ENCODE measurements at places on chromosomes 2 and 18. TPM values are rescaled to one million over a fixed set of nuclear protein-coding genes. Genes with fewer than 3 reads are reported as not detected.

GRCh38 chr2:187440101-187440675 is 7.9 kb downstream of the CALCRL start:
- DNase-seq = no peak

GRCh38 chr2:157046396-157046795 is 211.1 kb upstream of the GALNT5 start:
- DNase-seq = no peak

The PROKR1 gene
- 0.08 TPM for polyA plus RNA-seq

- DNase-seq = no peak
Observed at GRCh38 chr2:26245810-26246209, 1.1 kb downstream of the HADHB start.

The NPHP1 gene
- polyA plus RNA-seq = 5.4 TPM

DNA sequence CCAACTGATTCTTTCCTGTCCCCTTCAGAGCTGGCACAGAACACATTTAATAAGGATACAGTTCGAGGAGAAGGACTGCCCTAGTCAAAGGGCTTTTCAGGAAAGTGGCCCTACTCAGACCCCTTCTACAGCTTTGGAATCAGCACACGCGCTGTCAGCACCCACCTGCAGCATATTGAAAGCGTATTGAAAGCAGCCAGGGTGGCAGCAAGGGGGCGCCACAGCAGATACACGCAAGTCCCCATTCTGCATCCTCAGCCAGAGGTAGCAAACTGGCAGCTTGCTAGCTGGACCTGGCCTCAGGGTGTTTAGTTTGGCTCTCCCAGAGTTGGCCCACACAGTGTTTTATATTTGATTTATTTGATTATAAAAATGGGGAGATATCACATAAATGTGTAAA is 101.0 kb upstream of the NT5C1B start:
- DNase-seq = no peak

The DNAJC5G gene
- 1.8 TPM for polyA plus RNA-seq

- DNase-seq = no peak
Observed at GRCh38 chr2:224910574-224910925, 131.7 kb downstream of the DOCK10 start.

DNA sequence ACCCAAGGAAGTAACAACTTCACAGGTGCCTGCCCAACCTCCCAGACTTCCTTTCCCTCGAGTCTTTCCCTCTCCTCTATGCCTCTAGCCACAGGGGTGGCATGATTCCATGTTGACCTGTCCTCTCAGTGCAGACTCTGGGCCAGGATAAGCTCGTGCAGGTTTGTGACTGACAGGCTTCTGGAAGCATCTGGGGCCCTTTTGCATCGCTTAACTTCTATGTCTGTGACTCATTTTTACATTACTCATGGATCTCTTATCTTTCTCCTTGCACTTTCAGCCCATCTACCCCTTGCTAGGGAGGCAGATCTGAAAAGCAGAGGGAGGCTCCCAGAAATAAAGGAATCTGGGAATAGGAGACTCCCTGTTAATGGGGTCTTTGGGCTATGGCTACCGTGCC is 98.5 kb upstream of the RIOK3 start:
- DNase-seq = no peak

GRCh38 chr2:227592694-227593387 is 5.9 kb upstream of the SCYGR2 start:
- DNase-seq = no peak

- no peak for DNase-seq
Observed at GRCh38 chr18:56142001-56142400, 496.4 kb downstream of the TXNL1 start.

GRCh38 chr2:230007931-230008707 is 60.6 kb downstream of the SLC16A14 start:
- peak; percentile 84 for DNase-seq

DNA sequence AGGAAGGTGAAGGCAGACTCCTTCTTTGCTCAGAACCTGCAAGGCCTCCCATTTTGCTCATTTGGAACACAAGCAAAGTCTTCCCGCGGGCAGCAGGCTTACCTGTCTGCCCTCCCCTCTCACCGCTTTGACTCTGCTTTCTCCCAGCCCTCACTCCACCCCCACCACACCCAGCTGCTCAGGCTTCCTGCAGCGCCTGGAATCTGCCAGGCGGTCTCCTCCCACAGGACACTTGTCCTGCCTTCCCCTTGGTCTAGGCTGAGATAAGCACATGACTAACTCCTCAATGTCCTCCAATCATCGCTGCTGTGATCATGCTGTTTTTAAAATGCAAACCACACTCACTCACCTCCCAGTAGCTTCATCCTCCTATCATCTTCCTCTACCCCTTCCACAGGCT is 430.0 kb downstream of the ZNF516 start:
- no peak for DNase-seq

DNA sequence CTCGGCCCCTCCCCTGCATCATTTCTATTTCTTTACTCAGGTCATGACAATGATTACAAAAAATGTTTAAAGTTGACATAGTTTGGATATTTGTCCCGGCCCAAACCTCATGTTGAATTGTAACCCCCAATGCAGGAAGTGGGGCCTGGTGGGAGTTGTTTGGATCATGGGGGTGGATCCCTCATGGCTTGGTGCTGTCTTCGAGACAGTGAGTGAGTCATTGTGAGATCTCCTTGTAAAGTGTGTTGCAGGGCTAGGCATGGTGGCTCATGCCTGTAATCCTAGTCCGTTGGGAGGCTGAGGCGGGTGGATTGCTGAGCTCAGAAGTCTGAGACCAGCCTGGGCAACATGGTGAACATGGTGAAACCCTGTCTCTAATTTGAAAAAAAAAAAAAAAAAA is 9.2 kb upstream of the MAP4K4 start:
- no peak for DNase-seq

GRCh38 chr2:12005886-12006681 is 259.7 kb downstream of the LPIN1 start:
- no peak for DNase-seq

The FAM228A gene
- polyA plus RNA-seq = 0.29 TPM

The FBXO15 gene
- polyA plus RNA-seq = 0.38 TPM

The TRIM43 gene
- polyA plus RNA-seq = not detected

DNA sequence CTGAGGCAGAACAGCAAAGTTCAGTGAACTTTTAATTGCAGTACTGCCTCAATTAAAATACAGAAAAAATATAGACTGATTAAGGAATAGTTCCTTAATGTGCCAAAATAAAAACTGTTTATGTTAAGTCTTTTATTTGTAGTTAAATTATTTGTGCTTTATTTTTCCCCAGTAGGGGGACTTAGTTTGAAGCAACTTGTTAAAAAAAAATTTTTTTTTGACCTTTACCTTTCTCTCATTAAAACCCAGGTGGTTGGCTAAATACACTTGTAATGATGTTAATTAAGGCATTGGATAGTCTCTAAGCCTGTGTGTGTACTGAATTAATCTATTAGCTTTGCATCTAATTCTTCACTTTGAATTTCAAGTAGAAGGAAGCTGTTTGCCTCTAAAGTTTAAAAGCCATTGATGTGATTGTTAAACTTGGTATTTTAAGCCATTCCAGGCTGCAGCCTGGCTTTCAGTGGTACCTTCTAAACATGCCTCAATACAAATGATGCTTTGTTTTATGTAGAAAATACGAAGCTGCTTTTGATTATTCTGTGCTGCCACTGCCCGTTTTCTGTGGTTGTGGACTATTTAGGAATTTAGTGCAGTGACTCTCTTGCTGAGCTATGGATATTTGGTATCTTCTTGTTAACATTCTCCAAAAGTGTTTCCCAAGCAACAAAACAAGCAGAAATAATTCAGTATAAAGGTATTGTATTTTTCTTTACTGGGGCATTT is 102.9 kb downstream of the TANC1 start:
- DNase-seq = no peak

DNA sequence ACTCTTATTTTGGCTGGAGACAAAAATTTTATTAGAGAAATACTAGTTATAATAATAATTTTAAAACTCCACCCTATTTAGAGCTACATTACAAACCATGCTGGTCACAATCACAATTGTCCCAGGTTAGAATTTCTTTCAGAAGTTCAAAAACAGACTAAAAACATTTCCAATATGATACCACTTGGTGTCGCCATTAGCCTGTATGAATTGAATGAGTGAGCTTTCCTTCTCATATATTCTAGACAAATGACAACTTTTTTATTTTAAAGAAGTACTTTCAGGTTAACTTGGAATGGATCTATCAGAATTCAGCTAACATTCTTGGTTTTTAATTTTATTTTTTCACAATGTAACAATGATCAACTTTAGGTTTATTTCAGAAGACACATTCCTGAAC is 48.0 kb downstream of the SERPINB8 start:
- DNase-seq = no peak

GRCh38 chr2:217101972-217102371 is 242.1 kb upstream of the TNP1 start:
- no peak for DNase-seq

The ZSWIM2 gene
- polyA plus RNA-seq = not detected

GRCh38 chr2:161975062-161975812 is 98.8 kb downstream of the DPP4 start:
- no peak for DNase-seq

GRCh38 chr2:191885098-191885497 is 38.2 kb upstream of the CAVIN2 start:
- no peak for DNase-seq

DNA sequence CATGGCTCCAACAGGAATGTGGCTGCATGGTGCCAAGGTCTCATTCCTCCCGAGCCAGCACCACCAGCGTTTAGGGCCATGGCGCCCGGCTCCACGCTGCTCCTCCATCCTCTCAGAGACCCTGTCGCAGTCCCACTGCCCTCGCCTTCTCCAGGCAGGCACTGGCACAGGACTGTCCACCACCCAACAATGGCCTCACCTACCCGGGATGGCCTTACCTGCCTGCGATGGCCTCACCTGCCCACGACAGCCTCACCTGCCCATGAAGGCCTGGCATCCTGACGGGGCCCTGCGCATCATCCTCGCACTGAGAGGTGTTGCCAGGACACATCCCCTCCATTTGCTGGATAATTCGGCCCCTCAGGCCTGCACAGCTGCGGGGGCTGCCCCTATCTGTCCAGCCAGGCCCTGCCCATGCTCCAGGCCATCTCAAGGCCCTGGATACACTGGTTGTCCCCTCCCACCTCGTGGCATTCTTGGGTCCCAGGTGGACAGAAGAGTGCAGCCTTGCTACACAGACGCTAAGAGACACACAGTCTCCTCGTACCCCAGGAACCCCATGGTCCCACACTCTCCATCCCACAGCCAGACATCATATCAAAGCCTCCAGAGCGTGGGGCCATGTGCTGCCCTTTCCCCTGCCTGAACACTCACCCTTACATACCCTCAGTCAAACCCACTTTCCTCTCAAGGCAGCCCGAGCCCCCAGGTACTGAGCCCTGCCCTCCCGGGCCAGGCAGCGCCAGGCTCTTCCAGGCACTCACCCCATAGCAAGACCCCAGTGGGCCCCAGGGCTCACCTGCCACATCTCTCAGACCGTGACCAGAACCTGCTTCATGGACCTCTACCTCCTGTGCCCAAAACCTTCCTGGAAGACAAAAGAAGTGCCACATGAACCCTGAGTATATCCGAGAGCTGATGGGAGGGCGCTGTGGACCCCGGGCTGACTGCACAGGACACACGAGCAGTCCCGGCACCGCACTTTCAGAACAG is 268.6 kb downstream of the EIPR1 start:
- DNase-seq = no peak

The PJVK gene
- polyA plus RNA-seq = 1.1 TPM

- DNase-seq = no peak
Observed at GRCh38 chr2:98829581-98830270, 98.8 kb upstream of the MGAT4A start.

The GALR1 gene
- polyA plus RNA-seq = under 0.01 TPM

The SPDYA gene
- polyA plus RNA-seq = 0.06 TPM

DNA sequence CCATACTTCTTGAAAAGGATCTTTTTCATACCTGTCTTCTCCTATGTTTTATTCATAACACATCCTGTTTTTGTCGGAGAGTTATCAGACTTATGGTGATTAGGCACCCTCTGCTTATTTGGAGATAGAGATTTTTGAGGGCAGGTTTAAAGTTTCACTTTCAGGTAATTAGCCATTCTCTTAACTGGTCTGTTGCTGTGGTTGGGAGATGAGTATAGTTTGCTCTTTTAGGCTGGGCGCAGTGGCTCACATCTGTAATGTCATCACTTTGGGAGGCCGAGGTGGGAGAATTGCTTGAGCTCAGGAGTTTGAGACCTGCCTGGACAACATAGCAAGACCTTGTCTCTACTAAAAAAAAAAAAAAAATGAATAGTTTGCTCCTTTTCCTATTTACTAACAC is 25.3 kb downstream of the SFTPB start:
- DNase-seq = no peak

The UGT1A4 gene
- polyA plus RNA-seq = not detected
